ENCODE measurements at places on chromosomes 7 and 10.
A peak's percentile ranks its signal among the peaks of the same experiment; 100 is the strongest.

- no peak for DNase-seq
These were observed 57.6 kb downstream of the LYZL1 start for GRCh38 chr10:29346296-29347001.

GRCh38 chr7:94364816-94365215, 29.9 kb upstream of the COL1A2 start:
- no peak for DNase-seq

- DNase-seq = no peak
These were observed 2.2 kb upstream of the INSIG1 start for GRCh38 chr7:155295511-155295910.

GRCh38 chr7:30453016-30453415, 25.6 kb downstream of the NOD1 start:
- DNase-seq = no peak

DNA sequence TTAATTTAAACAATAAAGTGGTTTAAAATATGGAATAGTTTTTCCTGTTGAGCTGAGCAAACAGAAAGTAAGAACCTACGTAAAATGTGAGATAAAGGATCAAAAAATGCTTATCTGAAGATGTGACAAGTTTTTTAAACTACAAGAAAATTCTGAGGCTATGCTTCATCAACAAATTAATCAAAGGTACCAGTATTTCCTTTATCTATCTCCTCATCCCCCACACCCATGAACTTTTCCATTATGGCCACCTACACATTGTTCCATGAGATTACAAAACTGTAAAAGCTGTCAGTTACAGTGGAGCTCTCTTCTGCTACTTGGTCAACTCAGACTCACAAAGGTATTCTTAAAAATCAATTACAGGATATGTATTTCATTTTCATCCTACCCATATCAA, 77.4 kb downstream of the ARHGAP12 start:
- no peak for DNase-seq

DNA sequence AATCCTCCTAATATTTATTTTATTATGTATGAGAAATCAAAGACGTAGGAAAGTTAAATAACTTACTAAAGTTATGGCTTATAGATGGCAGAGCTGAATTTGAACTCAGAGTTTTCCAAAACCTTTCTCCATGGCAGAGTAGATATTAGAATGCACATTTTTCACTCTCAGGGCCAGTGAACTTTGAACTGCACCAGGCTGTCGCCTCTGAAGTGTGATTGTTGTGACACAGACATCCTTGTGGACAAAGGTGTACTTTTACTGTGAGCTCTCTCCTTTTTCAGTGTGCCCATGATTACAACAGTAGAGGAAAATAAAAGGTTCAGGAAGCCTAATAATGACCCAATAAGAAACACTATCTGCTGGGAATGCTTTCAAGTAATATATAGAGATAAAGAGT, 29.1 kb downstream of the TES start:
- no peak for DNase-seq

GRCh38 chr10:110115784-110116520, 91.5 kb upstream of the MXI1 start:
- peak; percentile 18 for DNase-seq

- peak; percentile 66 for DNase-seq
These were observed 301.7 kb downstream of the CSTF2T start for GRCh38 chr10:51397695-51398094.

GRCh38 chr7:69762821-69763352, 164.6 kb downstream of the AUTS2 start:
- DNase-seq = peak; percentile 73

All from epithelial cell of prostate (primary cell).